ENCODE measurements at places on chromosomes 11 and 22. TPM values are rescaled to one million over a fixed set of nuclear protein-coding genes. Genes with fewer than 3 reads are reported as not detected.
A peak's percentile ranks its signal among the peaks of the same experiment; 100 is the strongest.

Gene DRD2
- total RNA-seq, result not detected

Gene CCDC15
- 3.6 TPM for total RNA-seq

Gene EXPH5
- 0.85 TPM for total RNA-seq

Gene TBRG1
- total RNA-seq, result 38.4 TPM

Gene NXPE2
- not detected for total RNA-seq

Gene GSTT2
- total RNA-seq, result not detected

Gene PTGDR2
- total RNA-seq, result 0.42 TPM

DNA sequence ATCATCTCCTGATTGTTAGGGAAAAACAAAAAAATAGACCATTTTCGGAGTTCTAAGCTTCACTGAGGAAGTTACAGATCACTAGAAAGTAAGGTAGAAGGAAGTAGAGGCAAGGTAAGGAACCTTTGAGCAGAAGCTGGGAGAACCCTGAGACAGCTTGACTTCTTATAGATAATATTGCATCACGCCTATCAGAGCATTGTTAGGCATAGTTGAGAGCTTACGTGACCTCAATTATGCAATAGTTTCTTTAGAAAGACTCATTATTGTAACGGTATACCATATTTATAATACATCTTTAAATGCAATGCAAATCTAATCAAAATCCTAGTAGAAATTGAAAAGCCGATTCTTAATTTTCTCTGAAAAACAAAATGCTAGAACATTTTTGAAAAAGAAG, 4.9 kb downstream of the TBRG1 start:
- peaks cover 26% of the 10 kb centered on the region for H3K4me1 ChIP-seq
- peaks cover 61% of the 10 kb centered on the region for H3K36me3 ChIP-seq
- no peak for DNase-seq
- H3K27ac ChIP-seq, result no peak overlapping the region

- no peak overlapping the region for H3K4me3 ChIP-seq
- no peak overlapping the region for H3K27ac ChIP-seq
- peaks cover 4% of the 10 kb centered on the region for H3K4me1 ChIP-seq
- peaks cover 37% of the 10 kb centered on the region for H3K36me3 ChIP-seq
Measured at GRCh38 chr11:67230406-67230805, 35.9 kb upstream of the GRK2 start.

DNA sequence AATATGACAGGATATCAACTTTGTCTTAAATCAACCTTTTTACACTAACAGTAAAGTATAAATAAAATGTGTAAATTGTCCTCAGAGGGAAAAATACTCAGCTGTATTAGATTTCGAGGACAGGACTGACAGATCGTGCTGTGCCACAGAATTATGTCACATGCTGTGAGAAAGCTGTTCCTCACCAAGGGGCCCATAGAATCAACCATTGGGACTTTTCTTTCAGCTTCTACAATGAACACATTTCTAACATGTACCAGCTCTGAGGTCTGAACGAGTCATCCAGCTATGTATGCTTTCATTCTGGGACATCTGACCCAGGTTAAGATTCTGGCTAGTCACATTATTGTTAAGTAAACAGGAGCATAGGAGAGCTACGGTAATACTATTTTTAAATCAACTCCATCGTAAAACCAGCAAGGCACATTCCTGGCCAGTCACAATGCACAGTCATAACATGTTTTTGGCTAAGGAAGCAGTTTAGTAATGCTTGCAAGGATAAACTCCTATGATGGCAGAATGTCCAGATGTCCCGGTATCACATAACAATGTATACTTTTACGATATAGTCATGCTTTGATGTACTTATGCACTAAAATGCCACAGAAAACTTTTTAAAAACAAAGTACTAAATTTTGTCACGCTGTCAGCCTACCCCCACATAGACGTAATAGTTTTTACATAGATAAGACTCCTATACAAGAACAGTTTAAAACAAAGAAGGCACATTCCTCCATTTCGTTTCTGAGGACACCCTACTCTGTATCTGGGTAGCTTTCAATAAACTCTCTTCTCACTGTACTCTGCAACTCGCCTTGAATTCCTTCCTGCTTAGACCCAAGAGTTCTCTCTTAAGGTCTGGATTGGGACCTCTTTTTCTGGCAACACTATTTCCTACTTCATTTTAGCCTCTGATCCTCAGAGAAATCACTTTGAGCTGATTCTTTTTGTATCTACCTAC, 27.4 kb downstream of the ZNF214 start:
- H3K27me3 ChIP-seq, result no peaks in the 10 kb centered on the region
- H3K27ac ChIP-seq, result no peak overlapping the region
- no peak overlapping the region for H3K4me3 ChIP-seq
- no peaks in the 10 kb centered on the region for H3K4me1 ChIP-seq

DNA sequence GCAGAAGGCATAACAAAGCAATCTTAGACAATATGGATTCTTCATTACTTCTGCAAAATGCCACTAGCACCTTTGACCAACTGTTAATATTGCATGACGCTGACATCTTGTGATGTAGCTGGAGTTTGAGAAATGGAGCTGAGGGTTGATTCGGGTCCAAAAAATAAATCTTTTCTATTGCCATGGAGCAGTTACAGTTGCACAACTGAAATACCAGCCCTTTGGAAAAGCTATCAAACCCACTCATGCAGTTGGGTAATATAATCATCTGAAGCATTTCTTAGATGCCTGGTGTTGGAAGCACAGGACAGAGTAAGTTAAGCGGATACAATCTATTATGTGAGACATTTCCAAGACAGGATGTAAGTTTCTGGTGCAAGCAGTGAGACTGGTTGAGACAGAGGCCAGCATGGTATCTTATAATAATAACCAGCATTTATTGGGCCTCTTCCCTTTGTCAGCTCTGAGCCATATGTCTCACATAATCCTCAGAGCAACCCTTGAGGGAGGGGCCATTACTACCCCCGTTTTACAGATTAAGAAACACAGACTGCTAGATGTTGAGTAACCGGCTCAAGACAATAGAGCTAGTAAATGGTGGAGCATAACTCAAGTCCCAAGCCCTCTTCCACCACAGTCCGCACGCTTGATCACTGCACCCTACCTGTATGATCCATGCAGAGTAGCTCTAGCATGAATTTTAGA, 74.9 kb upstream of the CAPRIN1 start:
- no peak overlapping the region for H3K4me3 ChIP-seq
- DNase-seq, result no peak
- no peaks in the 10 kb centered on the region for H3K36me3 ChIP-seq
- no peak overlapping the region for H3K27ac ChIP-seq
- H3K27me3 ChIP-seq, result no peaks in the 10 kb centered on the region
- no peaks in the 10 kb centered on the region for H3K4me1 ChIP-seq

DNA sequence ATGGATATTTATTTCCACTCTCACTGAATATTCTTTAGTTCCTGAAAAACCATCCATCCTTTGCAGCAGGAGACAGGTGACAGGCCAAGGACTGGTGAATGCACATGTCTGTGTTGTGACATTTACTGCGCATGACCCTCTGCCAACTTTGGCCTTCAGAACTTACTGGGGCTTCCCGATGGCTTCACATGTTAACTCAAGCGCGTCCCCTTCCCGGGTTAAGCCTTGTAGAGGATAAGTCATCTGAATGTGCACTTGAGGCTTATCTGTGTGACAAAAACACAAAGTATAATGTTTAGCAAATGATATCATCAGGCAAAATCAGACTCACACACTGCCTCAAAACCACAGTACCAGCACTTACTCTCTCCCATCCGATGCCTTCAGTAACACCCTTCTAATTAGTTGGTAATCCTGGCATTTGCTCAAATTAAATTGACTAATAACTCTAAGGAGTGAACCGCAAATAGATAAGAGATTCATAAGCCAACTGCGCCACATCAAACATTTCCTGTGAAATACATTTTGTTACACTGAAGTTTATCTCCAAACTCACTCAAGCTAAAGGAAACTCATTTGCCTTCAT, 286.4 kb downstream of the CADM1 start:
- peaks cover 16% of the 10 kb centered on the region for H3K4me1 ChIP-seq
- DNase-seq, result no peak
- H3K4me3 ChIP-seq, result no peak overlapping the region
- H3K36me3 ChIP-seq, result no peaks in the 10 kb centered on the region
- no peaks in the 10 kb centered on the region for H3K27me3 ChIP-seq

DNA sequence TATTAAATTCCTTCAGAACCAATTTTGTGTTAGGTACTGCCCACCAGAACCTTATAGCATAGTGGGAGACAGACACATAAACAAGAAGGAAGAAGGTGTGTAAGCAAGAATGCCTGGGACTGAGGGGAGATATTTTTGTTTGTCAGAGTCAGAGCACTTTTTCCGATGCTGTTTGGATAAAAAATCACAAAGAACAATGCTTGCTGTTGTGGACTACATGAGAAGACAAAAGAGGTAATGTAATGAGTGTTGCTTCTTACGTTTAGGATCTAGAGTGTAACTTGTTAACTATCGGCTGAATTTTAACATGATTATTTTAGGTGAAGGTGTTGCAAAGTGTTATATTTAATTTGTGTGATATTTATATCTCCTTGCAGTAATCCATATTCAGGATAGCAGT, 84.9 kb downstream of the ATM start:
- no peaks in the 10 kb centered on the region for H3K27me3 ChIP-seq
- H3K4me1 ChIP-seq, result no peaks in the 10 kb centered on the region
- H3K36me3 ChIP-seq, result peaks cover 57% of the 10 kb centered on the region
- no peak overlapping the region for H3K27ac ChIP-seq

DNA sequence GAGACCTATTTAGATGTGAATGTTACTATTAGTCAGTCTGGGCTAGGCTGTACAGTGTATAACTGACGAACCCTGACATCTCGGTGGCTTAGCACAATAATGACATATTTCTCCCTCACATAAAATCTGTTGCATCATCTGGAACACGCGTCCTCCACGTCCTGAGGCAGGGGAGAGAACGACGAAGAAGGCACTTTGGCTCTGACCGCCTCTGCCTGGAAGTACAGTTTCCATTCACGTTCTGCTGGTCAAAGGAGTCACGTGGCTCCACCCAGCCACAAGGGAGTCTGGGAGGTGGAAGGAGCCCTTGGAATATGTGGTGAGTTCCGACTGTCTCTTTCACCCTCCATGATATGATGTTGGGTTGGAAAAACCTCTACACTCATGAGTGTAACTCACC, 55.1 kb upstream of the CD82 start:
- DNase-seq, result no peak
- no peak overlapping the region for H3K4me3 ChIP-seq
- no peaks in the 10 kb centered on the region for H3K4me1 ChIP-seq
- H3K36me3 ChIP-seq, result no peaks in the 10 kb centered on the region
- H3K27ac ChIP-seq, result no peak overlapping the region
- H3K27me3 ChIP-seq, result no peaks in the 10 kb centered on the region

GRCh38 chr11:108117746-108118371, 3.5 kb upstream of the ACAT1 start:
- no peaks in the 10 kb centered on the region for H3K36me3 ChIP-seq
- peaks cover 19% of the 10 kb centered on the region for H3K4me1 ChIP-seq
- H3K27me3 ChIP-seq, result no peaks in the 10 kb centered on the region
- DNase-seq, result no peak
- H3K27ac ChIP-seq, result no peak overlapping the region
- no peak overlapping the region for H3K4me3 ChIP-seq

GRCh38 chr11:93073026-93073425, 103.6 kb downstream of the MTNR1B start:
- H3K27me3 ChIP-seq, result no peaks in the 10 kb centered on the region
- no peaks in the 10 kb centered on the region for H3K4me1 ChIP-seq
- H3K4me3 ChIP-seq, result no peak overlapping the region

DNA sequence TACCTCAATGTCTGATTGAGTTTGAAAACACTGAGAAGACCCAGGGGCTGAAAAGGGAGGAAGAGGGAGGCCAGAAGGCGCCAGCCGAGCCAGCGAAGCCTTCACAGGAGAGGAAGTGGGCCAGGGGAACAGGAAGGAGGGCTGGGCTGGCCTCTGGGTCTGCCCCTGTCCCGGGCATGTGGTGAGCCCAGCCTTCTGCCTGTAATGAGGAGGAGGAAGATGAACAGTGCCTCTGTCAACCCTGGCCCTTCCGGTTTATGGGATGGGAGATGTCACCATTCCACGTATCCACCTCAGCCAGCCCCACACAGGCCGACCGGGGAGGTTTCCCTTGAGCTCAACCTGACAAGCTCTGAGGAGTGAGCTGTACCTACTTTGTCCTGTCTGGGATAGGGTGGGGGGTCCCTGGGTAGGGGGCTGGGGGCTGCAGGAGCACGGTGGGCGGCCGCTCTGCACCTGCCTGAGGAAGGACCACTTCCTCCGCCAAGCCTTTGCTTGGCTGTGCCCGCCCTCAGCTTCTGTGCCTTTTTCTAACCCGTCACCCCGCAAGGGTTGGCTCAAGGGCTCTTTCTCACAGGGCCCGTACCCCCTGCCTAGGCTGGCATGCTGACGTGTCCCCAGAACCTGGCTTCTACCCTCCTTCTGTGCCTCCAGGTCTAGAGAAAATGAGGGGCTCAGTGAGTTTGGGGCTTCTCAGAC, 2.0 kb downstream of the PARVG start:
- H3K36me3 ChIP-seq, result peaks cover 17% of the 10 kb centered on the region
- H3K4me3 ChIP-seq, result peak overlapping the region; percentile 61
- H3K4me1 ChIP-seq, result peaks cover 24% of the 10 kb centered on the region
- DNase-seq, result peak; percentile 72
- H3K27ac ChIP-seq, result peak overlapping the region; percentile 73
- no peaks in the 10 kb centered on the region for H3K27me3 ChIP-seq

DNA sequence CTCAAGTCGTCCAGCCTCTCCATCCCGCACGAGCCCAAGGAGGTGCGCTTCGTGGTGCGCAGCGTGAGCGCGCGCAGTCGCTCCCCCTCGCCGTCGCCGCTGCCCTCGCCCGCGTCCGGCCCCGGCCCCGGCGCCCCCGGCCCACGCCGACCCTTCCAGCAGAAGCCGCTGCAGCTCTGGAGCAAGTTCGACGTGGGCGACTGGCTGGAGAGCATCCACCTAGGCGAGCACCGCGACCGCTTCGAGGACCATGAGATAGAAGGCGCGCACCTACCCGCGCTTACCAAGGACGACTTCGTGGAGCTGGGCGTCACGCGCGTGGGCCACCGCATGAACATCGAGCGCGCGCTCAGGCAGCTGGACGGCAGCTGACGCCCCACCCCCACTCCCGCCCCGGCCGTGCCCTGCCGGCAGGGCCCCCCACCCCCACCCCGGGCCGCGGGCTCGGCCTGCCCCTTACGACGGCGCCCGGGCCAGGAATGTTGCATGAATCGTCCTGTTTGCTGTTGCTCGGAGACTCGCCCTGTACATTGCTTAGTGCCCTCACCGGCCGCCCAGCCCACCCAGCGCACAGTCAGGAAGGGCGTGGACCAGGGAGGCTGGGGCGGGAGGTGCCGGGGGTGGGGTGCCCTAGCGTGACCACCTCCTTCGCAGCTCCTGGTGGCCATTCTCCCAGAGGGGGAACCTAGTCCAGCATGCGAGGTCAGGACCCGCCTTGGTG, 6.9 kb upstream of the ACR start:
- H3K4me3 ChIP-seq, result no peak overlapping the region
- no peak for DNase-seq
- peaks cover 5% of the 10 kb centered on the region for H3K4me1 ChIP-seq
- H3K36me3 ChIP-seq, result no peaks in the 10 kb centered on the region
- H3K27me3 ChIP-seq, result no peaks in the 10 kb centered on the region
- H3K27ac ChIP-seq, result no peak overlapping the region

- no peak for DNase-seq
- H3K27ac ChIP-seq, result no peak overlapping the region
- H3K27me3 ChIP-seq, result no peaks in the 10 kb centered on the region
- peaks cover 11% of the 10 kb centered on the region for H3K4me1 ChIP-seq
- H3K4me3 ChIP-seq, result no peak overlapping the region
Measured at GRCh38 chr11:122804796-122805195, 33.5 kb upstream of the CRTAM start.
